ENCODE measurements at places on chromosomes 3 and 15.

- DNase-seq, result no peak
Measured at GRCh38 chr15:98384328-98385029, 263.9 kb upstream of the IGF1R start.

DNA sequence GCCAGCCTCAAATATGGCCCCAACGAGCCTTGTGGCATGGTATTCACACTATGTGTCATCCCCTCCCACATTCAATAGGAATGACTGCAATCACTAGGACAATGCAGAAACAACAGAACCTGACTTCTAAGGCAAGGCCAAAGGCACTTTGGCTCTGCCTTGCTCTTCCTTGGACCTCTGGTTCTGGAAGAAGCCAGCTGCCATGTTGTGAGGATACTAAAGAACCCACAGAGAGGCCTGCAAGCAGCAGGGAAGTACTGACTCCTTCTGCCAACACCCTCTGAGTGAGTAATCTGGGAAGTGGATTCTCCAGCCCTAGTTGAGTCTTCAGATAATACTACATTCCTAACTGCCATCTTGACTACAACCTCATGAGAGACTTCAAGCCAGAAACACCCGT lies 64.7 kb downstream of the ADAMTS9 start:
- DNase-seq, result no peak

DNA sequence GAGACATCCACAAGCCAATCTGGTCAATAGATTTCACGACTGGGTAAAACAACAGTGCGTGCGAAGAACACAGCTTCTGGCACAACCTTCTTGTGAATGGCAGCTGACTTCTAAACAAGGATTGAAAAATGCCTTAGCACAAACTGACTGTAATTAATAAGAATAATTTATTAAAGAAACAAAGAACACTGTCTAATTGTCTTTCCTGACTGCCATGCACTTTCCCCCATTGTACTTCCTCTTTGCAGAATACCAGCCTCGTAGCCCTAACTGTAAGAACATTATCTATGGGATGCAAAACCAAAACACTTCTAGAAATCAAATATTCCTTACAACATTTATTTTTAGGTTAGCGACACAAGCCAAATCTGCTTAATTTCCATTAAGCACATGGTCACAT lies 6.5 kb downstream of the FOXP1 start:
- DNase-seq, result no peak

- DNase-seq, result no peak
Measured at GRCh38 chr3:122322095-122323075, 2.7 kb upstream of the CSTA start.

- no peak for DNase-seq
Measured at GRCh38 chr15:98745650-98746374, 97.5 kb downstream of the IGF1R start.

GRCh38 chr15:69662645-69663000 lies 210.0 kb downstream of the RPLP1 start:
- DNase-seq, result no peak

GRCh38 chr15:93451822-93452221 lies 362.8 kb upstream of the RGMA start:
- DNase-seq, result no peak

GRCh38 chr3:130565224-130565623 lies 48.2 kb downstream of the COL6A6 start:
- no peak for DNase-seq
